Cardiac septum (tissue), 1 donor: ENCODE measurements at places on chromosomes 2 and 18. TPM values are rescaled to one million over a fixed set of nuclear protein-coding genes. Genes with fewer than 3 reads are reported as not detected.

Gene SH3BP4
- 9.1 TPM for total RNA-seq

Gene ZFAND2B
- 23.9 TPM for total RNA-seq

Gene CMPK2
- total RNA-seq: 5.5 TPM

DNA sequence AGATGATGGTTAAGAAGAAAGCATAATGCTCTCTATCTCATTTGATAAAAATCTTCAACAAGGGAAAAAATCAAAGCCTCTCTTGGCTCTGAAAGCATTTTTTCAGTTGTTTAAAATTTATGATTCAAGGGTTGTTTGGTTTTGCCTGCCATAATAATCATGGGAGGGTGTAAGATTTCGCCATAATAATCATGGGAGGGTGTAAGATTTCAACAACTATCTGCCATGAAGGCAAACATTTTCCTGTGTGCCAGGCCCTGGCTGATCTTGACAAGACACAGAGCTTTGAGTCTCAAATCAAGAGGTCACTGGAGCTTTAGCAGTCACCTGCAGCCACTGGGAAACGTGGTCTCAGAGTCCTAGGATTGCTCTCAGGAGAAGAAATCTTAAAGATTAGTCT, 175.1 kb upstream of the PIEZO2 start:
- no peak for DNase-seq

- no peak for DNase-seq
Observed at GRCh38 chr2:43313642-43314017, 87.2 kb upstream of the ZFP36L2 start.

DNA sequence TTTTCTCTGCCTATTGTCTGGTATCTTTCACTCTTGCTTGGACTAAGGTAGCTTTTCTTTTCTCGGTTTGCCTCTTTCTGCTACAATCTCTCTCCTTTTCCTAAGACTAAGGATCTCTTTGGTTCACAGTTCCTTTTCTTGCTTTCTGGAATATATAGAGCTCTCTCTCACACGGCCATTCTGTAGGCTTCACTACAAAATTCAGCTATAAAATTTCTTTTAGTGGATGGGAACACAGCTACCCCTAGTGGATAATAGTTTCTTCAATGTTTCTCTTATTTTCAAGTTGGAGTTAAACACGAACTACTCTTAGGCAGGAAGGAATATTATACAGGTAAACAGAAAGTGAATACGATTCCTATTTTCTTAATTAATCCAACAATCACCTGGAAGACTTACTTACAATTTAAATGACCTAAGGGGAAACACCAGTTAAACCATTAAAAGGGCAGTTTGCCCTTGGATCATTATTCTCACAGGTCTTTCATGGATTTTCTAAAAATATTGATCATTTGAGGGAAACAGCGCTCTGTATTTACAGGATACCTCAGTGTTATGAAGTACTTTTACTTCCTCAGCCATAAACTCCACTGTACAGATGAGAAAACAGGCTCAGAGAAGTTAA, 140.5 kb downstream of the LRP2 start:
- DNase-seq: no peak

- no peak for DNase-seq
Observed at GRCh38 chr2:217047209-217047608, 187.3 kb upstream of the TNP1 start.

DNA sequence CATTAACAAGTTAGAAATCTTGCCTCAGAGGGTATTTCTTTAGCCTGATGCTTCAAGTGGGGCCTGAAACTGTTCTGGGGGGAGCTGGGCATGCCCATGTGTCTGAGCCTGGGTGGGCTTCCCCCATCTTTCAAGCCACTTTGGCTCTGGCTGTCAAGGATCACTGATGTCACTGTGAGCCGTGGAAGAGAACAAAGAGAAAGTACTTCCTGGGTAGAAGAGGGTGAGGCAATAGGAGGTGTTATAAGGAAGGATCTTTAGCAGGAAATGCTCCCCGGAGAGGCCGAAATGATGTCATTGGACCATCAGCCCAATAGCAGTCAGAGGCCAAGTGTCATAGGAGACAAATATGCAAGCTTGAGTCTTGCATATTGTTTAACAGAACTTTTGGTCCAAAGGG, 228.4 kb upstream of the MEX3C start:
- DNase-seq: no peak
